Substantia nigra (tissue), 51 donors: ENCODE measurements at places on chromosomes 2 and 18.

GRCh38 chr2:230234845-230235244 lies 9.3 kb downstream of the SP140 start:
- no peak for DNase-seq

DNA sequence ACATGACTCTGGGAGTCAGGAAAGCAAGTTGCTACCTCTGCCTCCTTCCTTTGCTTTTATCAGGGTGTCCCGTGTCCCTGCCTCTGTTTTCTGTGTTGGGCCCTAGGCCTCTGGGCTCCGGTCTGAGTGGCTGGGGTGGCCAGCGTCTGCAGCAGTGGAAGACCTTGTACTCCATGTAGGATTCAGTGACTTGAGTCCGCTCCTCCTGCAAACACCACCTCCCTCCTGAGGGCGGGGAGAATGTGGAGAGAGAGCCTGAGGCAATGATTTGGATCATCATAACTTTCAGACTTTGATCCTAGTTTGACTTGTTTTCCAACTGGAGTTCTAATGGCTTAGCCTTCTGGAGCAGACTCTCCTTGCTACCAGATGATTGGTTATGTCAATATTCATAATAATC lies 30.8 kb downstream of the ATP6V1C2 start:
- no peak for DNase-seq

- no peak for DNase-seq
Measured at GRCh38 chr2:61410185-61410584, 60.7 kb downstream of the USP34 start.

GRCh38 chr2:101679037-101679726 lies 18.3 kb upstream of the MAP4K4 start:
- DNase-seq: no peak

GRCh38 chr2:132911726-132912724 lies 242.0 kb upstream of the LYPD1 start:
- DNase-seq: no peak

DNA sequence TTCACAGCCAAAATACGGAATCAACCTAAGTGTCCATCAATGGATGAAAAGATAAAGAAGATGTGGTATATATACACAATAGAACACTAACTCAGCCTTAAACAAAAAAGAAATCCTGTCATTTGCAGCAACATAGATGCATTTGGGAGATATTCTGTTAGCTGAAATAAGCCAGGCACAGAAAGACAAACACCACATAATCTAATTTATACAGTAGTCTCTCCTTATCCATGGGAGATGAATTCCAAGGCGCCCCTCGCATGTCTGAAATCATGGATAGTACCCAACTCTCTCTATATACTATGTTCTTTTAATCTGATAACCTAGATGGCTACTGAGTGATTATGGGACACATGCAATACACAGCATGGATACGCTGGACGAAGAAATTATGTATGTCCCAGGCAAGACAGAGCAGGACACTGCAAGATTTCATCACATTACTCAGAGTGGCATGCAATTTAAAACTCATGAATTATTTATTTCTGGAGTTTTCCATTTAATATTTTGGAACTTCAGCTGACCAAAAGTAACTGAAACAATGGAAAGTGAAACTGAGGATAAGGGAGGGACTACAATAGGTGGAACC lies 39.5 kb downstream of the ORC4 start:
- no peak for DNase-seq
